Activated CD4-positive, alpha-beta T cell treated with anti-CD3 and anti-CD28 coated beads, Interleukin-2, Interleukin-6, amounts not matched to agents 100 ng/mL and 50 ng/mL, durations not matched to agents 16 hours and 8 hours (primary cell): ENCODE measurements at places on chromosomes 5 and 9.
A peak's percentile ranks its signal among the peaks of the same experiment; 100 is the strongest.

DNA sequence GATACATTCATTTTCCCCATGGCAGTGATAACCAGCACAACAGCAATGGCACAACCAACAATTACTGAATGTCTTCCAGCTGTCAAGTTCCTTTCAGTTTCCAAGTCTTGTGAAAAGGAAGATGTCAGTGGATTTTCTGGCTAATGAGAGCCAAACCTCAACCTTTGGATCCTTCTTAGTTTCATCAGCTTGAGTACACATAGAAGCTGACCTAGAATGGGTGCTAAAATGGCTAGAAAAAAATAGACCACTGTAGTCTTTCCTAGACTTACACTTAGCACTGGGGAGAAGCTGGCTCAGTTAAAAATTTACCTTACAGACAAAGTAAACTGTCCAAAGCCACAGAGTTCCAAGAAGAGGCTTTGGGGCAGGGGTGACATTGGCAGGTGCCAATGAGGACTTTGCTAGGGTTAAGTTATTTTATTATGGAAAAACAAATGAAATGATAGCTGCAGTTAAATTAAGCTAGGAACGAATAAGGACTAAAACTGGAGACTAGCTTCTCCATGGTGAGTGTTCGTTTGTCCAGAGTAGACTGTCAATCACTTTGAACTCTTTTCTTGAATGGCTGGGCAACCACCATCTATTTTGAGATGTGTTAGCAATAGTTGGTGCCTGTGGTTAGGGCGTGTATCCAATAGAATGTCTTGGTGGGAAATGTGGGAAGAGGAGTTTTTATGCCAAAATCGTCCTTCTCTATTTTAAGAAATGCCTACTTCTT is 25.9 kb upstream of the TXN start:
- DNase-seq: no peak

DNA sequence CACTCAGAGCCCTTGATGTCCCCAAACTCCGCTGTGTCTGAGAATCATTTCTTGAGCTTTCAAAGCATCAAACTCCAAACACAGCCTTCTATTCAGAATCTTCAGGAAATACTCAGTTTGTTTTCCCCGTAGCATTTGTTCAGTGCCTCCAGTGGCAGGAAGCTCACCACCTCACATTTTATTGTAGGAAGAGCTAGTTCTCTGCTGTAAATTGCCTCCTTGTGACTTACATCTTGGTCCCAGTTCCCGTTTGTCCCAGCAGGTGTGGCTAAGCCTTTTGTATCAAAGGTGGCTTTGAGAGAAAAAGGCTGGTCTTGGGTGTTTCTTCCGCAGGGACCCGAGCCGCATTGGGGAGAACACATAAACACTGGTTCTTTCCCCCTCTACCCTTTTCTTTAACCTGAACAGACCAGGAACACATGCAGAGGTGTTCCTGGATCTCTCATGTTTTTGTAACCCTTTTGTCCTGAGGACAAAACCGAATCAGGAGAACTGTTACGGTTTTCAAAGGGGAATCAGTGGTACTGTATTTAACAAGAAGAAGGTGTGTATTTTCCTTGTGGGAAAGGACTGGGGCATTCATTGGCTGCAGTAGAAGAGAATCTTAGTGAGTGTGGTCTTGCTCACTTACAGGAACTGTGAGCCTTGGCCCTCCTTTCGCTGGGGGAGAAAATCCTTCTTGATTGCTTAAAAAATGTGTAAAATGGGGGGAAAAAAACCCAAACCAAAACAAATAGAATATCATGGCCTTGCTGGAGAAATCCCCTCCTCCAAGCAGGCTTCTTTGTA is 1.9 kb downstream of the OSMR start:
- DNase-seq: no peak

DNA sequence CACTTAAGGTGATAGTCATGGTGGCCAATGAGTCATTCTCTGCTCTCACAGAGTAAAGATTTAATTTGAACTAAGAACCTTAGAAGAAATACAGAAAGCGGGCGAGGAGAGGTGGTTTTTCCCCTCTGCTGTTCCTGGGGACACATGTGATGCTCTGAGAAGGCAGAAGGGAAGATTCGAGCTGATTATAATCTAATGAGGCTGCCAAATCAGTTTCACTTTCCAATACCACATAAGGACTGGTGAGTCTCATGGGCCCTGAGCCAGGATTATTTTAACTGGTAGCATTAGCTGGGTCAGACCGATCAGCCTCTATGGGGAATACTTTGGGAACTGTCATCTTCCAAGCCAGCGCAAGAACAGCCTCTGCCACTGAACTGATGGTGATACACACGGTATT is 116.5 kb downstream of the SLC1A3 start:
- DNase-seq: no peak

GRCh38 chr9:123868002-123868401 is 61.9 kb downstream of the DENND1A start:
- DNase-seq: no peak

DNA sequence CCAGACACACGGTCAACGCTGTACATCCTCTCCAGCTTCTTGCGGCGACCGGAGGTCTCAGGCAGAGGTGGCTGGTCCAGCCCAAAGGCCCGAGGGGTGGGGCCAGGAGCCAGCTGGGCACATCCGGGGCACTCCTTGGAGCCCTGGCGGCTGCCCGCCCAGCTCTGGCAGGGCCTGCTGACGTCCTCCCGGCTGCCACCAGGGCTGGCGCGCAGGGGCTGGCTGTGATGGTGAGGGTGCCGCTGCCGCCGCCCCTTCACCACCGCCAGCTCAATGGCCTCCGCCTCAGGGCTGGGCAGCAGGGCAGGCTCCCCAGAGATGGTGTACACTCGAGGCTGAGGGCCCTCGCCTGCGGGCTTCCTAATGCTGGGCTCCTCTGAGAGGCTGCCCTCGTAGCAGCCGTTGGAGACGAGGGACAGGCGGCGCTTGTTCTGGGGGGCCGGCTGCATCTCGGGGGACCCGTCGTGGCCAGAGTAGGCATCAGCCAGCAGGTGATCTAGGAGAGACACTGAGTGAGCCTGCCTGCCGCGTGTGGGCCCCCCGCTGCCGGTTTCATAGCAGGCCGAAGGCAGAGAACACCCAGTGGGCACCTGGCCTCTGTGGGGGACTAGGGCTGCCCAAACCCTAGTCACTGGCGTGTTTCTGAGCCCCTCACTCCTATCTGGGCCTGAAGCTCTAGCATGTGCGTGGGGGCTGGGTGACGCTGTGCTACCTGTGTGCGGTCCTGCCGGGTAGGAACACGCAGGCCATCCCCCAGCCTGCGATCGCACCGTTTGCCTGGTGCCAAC is 1.5 kb downstream of the NSMF start:
- DNase-seq: no peak

DNA sequence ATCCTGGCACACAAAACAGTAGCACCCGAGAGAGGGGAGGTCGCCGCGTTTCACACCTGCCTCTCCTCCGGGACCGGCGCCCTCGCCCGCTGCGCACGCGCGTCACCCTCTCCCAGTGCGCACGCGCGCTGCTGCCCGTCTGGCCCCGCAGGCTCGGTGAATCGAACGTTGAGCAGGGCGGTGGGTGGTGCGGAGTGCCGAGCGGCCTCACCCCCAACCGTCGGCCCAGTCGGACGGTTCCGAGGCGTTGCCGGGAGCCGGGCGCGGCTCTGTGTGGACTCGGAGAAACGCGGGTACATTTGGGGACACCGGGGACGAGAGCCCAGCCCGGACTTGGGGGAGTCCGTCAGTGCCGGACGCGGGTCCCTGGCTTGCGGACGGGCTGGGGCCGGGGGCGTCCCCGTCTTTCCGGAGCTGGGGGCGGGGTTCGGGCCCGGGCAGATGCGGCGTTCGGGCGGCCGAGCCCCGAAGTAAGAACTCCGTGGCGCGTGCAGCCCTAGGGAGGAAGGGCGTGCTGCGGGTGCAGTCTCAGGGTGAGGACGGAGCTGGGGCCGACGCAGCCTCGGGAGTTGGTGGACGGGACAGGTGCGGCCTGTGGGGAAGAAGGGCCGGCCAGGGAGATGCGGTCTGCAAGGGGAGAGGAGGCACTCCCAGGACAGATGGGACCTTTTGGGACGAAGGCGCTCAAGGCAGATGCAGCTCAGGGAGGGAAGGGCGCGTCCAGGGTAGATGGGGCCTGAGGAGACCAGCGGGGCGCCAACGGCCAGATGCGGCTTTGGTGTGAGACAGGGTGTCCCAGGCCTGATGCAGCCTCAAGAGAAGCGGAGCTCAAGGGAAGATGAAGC is at the start of gene POMT1:
Gene POMT1, plus strand, starts transcription at position 138 of the 845 bp plus-strand sequence. CDS start 1,301 bp downstream, outside the sequence.
- peak; percentile 94 for DNase-seq

GRCh38 chr5:143527808-143528207 is 124.3 kb upstream of the NR3C1 start:
- peak; percentile 14 for DNase-seq

DNA sequence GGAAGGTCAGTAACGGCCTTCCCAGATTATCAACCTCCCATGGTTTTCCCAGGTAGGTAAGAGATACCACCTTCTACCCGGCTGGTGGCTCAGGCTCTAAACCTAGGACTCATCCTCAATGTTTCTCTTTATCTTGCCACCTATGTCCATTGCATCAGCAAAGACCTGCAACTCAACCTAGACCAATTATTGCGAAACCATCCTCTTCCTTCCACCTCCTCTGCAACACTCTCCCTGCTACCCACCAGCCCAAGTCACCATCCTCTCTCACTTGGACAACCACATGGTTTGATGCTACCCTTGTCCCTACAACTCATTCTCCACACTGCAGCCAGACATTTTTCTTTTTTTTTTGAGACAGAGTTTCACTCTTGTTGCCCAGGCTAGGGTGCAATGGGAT is 65.4 kb upstream of the GDNF start:
- no peak for DNase-seq

DNA sequence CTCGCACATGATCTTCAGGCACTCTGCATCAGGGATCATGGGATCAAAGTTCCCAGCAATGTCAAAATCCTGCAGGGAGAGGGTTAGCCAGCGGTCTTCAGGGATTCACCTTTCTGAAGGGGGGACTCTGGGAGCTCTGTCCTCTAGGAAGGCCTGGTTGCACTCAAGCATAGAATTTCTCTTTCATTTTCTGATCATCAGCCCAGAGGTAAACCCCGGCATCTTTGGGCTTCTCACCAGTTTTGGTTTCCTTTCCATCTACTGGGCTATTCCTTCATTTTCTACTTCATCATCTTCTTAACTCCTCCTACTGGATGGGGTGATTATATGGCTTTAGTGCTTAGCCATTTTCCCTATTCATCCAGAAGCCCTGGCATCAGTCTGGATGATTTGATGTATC is 4.6 kb upstream of the DND1 start:
- no peak for DNase-seq

GRCh38 chr9:133614678-133615077 is 5.5 kb upstream of the FAM163B start:
- no peak for DNase-seq

DNA sequence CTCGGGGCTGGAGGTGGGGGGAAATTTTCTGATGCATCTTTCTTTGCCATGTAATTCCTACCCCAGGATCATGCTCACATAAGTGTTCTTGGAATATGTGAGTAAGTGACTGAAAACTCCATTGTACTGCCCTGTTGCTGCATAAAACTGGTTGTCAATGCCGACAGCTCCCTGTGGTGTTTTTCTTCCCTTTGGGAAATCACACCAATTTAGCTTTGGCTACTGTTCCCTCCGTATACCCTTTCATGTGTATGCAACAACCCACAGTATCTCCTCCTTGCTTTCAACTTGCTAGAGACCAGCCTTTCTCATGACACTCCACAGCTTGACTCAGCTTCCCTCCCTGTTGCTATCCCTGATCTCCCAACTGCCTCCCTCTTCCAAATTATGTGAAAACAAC is 240.6 kb downstream of the TRIM32 start:
- DNase-seq: no peak

DNA sequence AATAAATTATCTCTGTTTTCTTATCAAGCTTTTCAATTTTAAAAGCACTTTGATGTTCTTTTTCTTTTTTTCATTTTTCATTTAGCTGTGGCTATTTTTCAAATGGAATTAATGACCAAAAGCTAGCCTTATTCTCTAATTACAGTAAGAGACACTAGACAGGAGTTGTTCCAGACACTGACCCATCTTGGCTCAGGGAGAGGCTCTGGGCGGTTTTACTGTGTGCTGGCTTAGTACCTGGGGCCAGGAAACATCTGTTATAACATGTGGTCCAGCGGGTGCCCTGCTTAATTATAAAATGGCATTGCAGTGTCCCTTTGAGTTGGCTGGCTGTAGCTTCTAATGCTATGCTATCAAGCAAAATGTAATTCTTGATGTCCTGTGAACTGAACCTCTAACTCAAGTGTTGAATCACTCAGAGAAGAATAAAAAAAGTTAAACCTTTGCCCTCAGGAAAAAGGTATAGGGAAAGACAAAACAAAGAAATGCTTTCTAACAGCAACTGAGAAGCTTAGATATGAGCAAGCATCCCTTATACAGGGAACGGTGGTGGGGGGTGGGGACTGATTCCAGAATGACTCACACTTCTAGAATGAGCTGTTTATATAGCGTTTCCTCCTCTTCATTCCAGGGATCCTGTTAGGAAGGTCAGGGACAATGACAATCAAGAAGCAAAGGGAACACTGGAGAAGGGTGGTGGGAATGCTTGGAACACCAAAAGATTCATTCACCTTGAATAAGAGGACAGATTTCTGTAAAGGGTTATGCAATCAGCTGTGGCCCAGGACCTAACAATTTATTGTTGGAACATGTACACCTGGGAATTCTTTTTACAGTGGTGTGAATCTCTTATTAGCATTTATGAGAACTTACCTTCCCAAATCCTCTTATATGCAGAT is 58.7 kb upstream of the NFIB start:
- no peak for DNase-seq

GRCh38 chr9:117815315-117815714 is 111.1 kb downstream of the TLR4 start:
- DNase-seq: no peak

- DNase-seq: peak; percentile 11
Measured at GRCh38 chr9:118059484-118060278, 355.5 kb downstream of the TLR4 start.

GRCh38 chr5:61228691-61229280 is 66.5 kb upstream of the SMIM15 start:
- DNase-seq: peak; percentile 23

DNA sequence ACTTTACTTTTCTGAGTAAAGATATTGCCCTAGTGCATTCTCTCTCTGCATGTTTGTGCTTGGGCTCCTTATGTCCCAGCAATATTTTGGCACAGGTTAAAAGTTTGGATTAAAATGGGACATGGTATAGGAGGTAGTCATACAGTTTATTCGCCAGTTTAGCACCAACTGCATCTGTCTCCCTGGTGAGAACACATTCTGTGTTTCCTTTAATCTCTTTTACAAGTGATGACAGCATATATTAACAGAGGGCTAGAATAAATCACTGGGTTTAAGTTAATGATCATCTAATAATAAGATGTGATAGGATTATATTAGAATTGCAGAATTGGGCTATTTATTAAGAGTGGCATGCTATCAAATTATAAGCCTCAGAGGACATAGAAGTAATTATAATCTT is 550.1 kb downstream of the LRRC70 start:
- no peak for DNase-seq

GRCh38 chr9:126677188-126678084 is 63.7 kb downstream of the LMX1B start:
- DNase-seq: no peak
